Bronchus fibroblast of lung (primary cell): ENCODE measurements at places on chromosomes 5 and 9. TPM values are rescaled to one million over a fixed set of nuclear protein-coding genes. Genes with fewer than 3 reads are reported as not detected.

The SYK gene
- total RNA-seq = under 0.01 TPM in 1 of 2 replicates, not detected in the other

The CTXN3 gene
- not detected in 2 replicates for total RNA-seq

The CER1 gene
- total RNA-seq = not detected in 2 replicates

The MYOT gene
- not detected in 2 replicates for total RNA-seq

The GGTA1 gene
- not detected in 2 replicates for total RNA-seq

The CAMLG gene
- 32.9 and 34.8 TPM in 2 replicates for total RNA-seq

The PHF19 gene
- total RNA-seq = 86.2 and 91.1 TPM in 2 replicates

The PCDHGC5 gene
- total RNA-seq = 0.17 and 0.30 TPM in 2 replicates

The WDR55 gene
- 15.9 and 17.0 TPM in 2 replicates for total RNA-seq

The PCDHB5 gene
- 0.84 and 0.89 TPM in 2 replicates for total RNA-seq

The NPR3 gene
- 19.3 and 19.9 TPM in 2 replicates for total RNA-seq

The MRPL41 gene
- total RNA-seq = 87.4 and 91.1 TPM in 2 replicates

The DOCK8 gene
- total RNA-seq = under 0.01 TPM in 1 of 2 replicates, not detected in the other

The DAB2IP gene
- total RNA-seq = 9.8 and 10.1 TPM in 2 replicates

The ZNF79 gene
- total RNA-seq = 3.7 and 5.4 TPM in 2 replicates

The CMYA5 gene
- total RNA-seq = 0.30 and 0.34 TPM in 2 replicates

The COL5A1 gene
- 74.3 and 74.5 TPM in 2 replicates for total RNA-seq

The RGS7BP gene
- not detected in 2 replicates for total RNA-seq

The STK32A gene
- total RNA-seq = under 0.01 TPM in 1 of 2 replicates, not detected in the other

The SLC4A9 gene
- not detected in 2 replicates for total RNA-seq

The TRAF1 gene
- 3.4 and 4.0 TPM in 2 replicates for total RNA-seq

The ZFP2 gene
- total RNA-seq = 0.67 and 1.0 TPM in 2 replicates

The CDHR2 gene
- not detected in 2 replicates for total RNA-seq

The BTNL3 gene
- total RNA-seq = not detected in 2 replicates
